Stimulated activated CD4-positive, alpha-beta T cell treated with anti-CD3 and anti-CD28 coated beads, Interleukin-12 subunit alpha, Interleukin-12 subunit beta, amount 100 ng/mL, for 48 hours (primary cell): ENCODE measurements at places on chromosomes 2 and 18.

DNA sequence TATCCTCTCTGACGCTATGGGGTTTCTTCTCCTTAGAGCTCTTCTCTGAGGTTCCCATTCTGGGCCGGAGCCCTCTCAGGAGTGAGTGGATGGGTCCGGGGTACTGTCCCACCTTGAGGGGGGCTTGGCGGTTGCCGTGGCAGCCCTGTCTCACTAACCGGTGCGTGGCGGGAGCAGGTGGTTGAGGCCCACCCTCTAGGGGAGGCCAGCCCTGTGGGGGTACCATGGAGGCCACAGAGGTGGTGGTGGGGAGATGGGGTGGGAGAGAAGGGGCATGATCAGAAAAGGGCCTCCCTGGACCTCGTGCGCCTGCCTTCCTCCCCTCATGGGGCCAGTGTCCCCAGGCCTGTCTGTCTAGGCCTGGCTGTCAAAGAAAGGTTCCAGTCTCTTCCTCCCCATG, 22.3 kb downstream of the IGFBP5 start:
- no peak for DNase-seq

DNA sequence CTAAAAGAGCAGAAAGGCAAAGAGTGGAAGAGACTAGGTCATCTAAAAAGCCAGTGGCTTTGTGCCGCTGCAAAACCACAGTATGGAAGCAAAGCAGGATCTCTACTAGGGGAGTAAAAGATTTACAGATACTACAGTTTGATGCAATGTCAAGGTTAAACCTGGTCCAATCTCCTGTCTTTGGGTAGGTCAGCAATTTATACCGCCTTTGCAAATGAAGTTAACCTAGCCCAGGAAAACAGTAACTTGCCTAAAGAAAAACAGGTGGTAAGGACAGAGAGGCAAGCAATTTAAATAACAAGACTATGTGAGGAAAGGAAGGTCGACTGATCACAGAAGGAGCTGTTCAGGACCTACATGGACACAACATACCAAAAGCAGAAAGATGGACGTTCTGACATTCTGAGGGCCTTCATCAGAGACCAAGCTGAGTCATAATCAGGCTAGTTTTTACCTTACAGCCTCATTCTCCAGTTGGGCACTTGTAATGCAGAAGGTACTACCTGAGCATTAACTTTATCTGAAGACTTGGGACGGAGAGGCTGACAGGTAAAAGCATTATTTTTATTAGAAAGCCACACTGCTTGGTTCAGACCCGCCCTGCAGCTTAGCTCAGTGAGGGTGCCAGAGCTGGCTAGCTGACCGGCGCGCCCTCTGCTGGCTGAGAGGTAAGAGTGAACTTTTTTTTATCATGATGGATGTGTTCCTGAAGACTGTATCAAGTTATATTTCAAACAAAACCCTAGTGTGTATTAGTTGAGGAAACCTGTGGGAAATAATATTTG, 15.9 kb downstream of the CDKL4 start:
- peak; percentile 54 for DNase-seq

DNA sequence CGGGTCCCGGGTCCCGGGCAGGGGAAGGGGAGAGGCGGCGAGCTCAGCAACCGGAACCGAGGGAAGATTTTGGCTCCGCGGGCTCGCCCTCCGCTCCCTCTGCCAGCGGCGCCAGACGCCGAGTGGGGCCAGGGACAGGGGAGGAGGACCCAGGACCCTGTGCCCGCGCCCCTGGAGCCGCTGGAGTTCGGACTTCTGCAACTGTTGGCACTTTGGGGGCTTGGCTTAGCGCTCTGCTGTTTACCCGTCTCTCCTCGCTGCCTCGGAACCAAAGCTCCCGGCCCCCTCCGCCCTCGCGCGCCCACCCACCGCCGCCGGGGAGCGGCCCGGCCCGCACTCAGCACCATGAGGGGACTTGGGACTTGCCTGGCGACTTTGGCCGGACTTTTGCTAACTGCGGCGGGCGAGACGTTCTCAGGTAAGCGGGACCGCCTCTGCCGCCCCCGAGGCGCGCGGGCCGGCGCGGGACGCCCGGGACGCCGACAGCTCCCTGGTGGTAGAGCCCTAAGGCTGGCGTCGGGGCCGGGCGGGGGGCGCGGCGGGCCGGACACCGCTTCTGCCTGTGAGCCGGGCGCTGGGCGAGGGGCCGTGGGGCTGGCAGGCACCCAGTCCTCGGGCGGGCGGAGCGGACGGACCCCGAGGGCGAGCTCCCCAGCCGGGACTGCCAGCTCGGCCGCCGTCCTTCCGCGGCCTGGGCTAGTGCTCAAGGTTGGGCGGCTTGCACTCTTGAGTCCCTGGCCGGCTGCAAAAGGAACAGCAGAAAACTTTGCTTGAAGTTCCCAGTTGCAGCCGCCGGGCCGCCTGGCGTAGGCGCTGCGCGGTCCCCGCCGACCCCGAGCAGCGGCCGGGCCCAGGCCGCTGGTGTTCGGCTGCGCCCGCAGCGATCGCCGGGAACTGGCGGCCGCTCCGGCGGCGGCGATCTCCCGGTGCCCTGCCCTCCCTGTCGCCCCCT, 634 bp downstream of the PTPRM start:
- DNase-seq: no peak

DNA sequence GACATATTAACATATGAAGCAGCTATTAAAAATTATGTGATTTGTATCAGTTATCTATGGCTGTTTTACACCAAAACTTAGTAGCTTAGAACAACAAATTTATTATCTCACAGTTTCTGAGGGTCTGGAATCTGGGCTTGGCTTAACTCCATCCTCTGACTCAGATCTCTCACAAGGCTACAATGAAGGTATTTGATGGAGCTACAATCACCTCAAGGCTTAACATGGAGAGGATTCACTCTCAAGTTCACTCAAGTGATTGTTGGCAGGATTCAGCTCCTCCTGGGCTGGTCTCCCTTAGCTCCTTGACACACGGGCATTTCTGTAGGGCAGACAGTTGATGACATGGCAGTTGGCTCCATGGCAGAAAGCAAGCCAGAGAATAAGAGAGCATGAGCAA, 133.0 kb upstream of the SLC14A2 start:
- DNase-seq: no peak

GRCh38 chr2:105872142-105872728, 127.5 kb downstream of the NCK2 start:
- no peak for DNase-seq

- DNase-seq: no peak
Observed at GRCh38 chr2:108941161-108941665, 47.8 kb downstream of the EDAR start.

GRCh38 chr18:26207937-26208336, 18.3 kb upstream of the TAF4B start:
- DNase-seq: no peak

DNA sequence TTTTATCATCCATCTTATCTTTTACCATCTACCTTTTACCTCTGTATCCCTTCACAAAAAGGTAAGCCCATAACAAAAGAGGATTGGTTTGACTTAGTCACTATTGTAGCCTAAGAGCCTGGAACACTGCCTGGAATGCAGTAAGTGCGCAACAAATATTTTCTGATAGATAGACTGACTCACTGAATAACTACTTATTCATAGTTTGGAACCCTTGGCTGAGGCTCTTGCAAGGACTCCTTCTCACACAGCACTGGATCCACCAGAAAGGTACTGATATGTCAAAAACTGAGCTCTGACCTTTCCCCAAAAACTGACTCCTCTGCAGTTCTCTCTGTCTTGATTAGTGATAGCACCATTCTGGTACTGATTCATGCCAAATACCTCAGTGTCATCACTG, 426.7 kb downstream of the SETBP1 start:
- DNase-seq: no peak

DNA sequence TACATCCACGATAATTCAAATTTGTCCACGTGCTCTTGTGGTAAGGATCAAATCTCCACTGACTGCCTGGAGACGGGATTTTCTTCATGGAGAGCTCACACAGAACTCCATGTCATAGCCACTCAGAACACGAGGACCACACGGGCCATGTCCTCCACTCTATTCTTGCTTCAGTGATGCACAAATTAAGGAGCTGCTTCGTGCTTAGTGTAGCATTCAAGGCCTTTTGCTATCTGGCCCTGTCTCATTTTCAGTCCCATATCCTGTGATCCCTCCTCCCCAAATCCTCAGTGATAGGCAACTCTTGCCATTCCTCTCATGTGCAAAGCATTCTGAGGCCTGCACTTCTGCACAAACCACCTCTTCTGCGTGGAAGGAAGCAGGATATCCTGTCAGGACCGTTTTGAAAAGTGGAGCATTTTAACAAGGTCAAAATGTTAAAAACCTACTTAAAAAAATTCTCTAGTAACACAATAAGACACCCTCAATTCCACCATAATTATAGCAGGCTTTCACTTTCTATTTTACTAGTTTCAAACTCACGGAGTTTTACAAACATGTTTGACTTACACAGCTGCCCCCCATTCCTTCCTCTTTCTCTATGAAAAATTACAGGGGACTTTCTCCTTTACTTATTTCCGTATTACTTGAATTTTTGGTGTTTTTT, 35.2 kb downstream of the ST3GAL5 start:
- DNase-seq: no peak

GRCh38 chr18:75208155-75208835, 644 bp downstream of the PTGR3 start:
- DNase-seq: peak; percentile 50

DNA sequence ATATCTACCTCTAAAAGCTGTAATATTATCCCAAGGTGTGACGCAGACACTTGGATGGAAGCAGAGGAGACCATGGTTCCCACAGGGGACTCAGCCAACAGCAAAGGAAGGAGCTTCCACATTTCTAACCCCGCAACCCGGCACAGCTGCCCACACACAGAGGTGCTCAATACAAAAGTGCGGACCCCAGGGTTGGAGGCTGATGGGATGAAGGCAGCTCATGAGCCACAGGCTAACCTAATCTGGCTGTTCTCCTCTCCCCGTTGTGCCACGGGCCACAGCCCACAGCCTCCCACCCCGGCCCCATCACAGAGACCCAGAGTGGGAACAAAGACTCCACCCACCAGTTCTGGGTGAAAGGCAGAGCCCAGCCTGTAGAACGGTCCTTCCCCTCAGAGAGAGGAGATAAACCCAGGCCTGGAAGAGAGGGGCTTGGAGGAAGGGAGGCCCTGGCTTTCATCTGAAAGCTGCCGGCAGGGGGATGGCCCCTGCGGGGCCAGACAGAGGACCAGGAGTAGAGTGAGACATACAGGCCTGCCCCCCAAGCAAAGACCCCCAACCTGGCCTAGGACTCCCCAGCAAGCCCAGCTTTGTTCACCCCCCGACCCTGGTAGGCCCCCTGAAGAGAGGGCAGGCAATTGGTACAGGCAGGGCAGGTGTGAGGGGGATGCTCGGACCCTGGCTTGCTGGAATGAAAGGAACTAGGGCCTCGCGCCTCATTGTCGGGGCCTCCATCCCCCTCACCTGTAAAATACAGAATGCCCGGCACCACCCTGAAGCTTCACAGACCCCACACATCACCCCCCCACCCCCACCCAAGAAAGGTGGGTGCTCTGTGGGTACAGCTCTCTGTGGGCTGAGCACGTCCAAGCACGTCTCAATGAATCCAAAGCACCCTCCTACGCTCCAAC, 6.9 kb downstream of the RAB17 start:
- DNase-seq: no peak

- no peak for DNase-seq
Observed at GRCh38 chr2:49831698-49832367, 677.5 kb upstream of the FSHR start.

- DNase-seq: no peak
Observed at GRCh38 chr18:54257015-54257414, 12.3 kb upstream of the POLI start.

GRCh38 chr2:62568074-62568473, 62.1 kb upstream of the TMEM17 start:
- DNase-seq: no peak

GRCh38 chr2:33214857-33215256, 261.6 kb upstream of the RASGRP3 start:
- no peak for DNase-seq

- DNase-seq: no peak
Observed at GRCh38 chr2:165587335-165587938, 117.9 kb downstream of the CSRNP3 start.

DNA sequence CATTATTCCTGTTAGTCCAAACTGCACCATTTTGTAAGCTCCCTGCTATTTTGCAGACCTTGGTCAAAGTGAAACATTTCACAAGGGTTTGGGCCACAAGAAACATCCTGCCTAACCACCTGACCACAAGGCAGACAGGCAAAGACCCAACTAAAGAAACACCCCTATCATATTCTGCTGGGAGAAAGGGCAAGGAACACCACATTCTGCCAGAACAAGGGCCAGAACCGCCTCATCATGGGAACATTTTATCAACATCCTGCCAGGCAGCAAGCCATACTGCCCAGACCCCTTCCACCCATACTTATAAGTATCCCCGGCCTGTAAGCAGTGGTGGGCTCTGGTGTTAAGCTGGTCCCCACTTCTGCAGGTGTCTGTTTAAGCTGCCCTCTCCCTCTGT, 12.0 kb upstream of the RAB31 start:
- no peak for DNase-seq

- DNase-seq: no peak
Observed at GRCh38 chr2:122203523-122203922, 448.1 kb downstream of the TSN start.

DNA sequence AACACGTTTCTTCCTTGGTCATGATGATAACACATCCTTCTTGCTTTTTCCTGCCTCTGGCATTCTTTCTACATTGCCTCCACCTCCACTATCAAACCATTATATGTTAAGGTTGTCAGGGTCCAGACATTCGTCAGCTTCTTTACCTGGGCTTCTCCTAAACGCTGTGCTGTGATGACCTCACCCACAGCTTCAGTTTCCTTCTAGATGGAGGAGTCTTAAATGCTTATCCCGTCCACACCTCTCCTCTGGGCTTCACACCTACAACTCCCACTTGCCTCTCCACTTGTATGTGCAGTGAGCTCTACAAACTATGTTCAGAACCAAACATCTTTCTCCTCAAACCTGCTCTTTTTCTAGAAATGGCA, 666 bp upstream of the STAT1 start:
- DNase-seq: no peak

GRCh38 chr2:60629305-60629662, 75.8 kb upstream of the BCL11A start:
- no peak for DNase-seq

GRCh38 chr2:63159262-63159661, 108.6 kb downstream of the OTX1 start:
- no peak for DNase-seq

DNA sequence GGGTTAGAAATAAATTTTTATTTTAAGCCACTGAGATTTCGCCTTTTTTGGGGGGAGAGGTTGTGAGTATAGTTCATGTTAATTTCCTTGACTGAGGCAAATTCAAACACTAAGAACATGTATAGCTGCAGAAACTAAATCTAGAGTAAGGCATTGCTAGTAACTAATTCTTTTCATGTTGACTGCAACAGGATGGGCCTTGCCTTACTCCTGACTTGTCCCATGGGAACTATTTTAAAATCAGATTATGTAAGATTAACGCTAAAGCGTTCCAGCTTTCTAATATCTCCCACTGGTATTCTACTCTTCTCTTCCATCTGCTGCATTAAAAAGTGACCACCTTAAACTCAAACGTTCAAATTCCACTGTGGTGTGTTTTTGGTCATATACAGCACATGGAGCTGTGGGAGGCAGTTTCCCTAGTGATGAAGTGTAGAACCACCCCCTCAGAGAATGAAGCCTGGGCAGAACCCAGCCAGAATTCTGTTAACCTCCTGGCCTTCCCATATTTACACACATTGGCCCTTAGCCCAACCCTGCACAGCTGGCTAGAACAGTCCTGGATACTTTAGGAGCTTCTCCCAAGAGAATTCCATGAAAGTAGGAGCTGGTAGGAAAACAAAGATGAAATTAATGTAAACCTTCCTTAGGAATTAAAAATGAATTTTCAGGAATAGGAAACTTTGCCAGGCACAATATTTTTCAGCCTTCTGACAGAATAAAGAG, 687.8 kb downstream of the SLC4A3 start:
- no peak for DNase-seq
